CD4-positive, alpha-beta T cell (primary cell): ENCODE measurements at places on chromosomes 1 and 21. TPM values are rescaled to one million over a fixed set of nuclear protein-coding genes. Genes with fewer than 3 reads are reported as not detected.

DNA sequence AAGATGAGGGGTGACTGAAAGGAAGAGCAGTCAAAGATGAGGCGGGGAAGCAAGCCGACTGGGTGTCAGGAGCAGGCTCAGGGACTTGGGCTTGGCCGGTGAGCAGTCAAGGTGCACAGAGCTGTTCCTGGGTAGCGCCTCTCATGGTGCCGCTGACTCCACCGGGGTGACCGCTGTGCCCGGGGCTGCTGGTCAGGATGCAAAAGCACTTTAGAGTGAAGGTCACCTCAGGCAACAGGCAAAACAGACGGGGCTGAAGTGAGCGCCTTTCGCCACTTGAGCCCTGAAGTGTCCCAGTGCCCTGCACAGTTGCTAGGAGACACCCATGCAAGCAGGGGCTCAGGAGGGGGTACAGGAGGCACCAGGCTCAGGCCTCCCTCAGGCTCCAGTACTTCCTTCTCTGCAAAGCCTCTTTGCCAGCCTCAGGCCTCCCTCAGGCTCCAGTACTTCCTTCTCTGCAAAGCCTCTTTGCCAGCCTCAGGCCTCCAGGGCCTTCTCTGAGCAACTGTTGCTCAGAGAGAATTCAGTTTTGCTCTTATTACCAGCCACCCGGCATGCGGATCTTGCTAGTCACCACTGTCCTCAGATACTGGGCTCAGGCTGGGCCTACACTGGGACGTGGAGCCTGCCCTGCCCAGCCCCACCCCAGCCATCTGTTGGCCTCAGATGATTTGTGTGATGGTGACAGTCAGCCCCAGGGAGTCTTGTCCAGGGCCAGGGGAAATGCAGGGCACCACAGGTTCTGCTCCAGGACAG, 99.7 kb upstream of the IRF2BP2 start:
- DNase-seq = no peak

DNA sequence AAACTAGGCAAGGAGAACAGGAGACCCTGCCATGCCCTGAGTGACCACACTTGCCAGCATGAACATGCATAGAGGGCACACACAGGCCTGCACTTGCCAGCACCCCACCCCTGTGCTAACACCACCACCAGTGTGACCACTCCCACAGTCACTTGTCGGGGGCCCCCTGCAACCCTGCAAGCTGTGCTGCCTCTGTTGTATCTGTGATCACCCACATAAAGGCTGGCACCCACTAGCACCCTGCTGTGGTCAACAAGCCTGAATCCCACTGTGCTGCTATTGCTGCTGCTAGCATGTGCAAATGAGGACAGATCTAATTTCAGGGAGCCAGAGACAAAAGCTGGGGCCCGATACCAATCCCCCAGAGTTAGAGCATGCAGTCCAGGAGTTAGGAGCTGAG, 217.7 kb downstream of the GIPC2 start:
- no peak for DNase-seq

DNA sequence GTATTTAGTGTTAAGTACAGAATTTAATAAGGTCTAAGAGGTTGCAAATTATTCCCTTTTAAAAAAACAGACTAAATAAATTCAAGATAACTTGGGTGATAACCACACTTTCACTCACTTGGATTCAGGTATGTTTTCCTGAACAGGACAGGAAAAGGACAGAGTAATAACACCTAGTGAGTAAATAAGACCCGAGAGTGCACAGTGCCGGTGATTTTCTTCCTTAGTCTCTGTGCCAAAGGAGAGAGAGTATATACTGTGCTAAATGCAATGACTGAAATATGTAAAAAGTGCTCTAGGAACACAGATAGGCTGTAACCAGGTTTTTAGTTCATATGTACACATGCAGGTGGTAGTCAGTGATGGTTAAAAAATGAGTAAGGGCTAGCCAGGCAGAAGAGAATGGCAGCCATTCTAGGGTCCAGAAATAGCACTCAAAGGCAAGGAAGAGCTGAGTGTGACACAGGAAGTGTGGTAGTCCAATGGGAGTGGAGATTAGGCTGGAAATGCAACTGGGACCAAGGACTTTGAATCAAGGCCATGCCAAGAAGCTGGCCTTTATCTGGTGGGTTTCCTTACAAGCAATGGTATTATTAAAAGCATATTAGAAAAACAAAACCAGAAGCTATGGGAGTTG, 58.1 kb downstream of the NRIP1 start:
- DNase-seq = no peak

RIMKLA gene
- not detected for total RNA-seq

GRCh38 chr1:175154629-175155472, 37.7 kb downstream of the KIAA0040 start:
- DNase-seq = peak; percentile 74

DNA sequence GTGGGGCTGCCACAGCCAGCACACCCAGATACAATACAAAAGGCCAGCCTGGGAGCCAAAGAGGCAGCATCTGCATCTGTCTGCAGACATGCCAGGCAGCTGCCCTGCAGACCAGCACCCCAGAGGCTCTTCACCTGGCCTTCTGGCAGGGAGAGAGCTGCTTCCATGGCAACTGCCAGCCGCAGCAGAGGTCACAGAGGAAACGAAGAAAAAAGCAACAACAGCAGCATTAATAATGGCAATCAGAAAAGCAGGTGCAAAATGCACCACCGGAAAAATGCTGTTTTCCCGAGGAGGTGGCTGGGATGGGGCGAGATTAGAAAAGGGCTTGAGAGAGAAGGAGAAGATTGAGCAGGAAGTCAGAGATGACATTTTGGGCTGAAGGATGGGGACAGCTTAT, 309.5 kb downstream of the PCP4 start:
- DNase-seq = no peak

TNFRSF4 gene
- 28.6 TPM for total RNA-seq

- DNase-seq = no peak
These were observed 3.9 kb downstream of the CD1B start for GRCh38 chr1:158327481-158327880.

GRCh38 chr1:57162607-57163261, 196.9 kb upstream of the C8B start:
- DNase-seq = no peak

DNA sequence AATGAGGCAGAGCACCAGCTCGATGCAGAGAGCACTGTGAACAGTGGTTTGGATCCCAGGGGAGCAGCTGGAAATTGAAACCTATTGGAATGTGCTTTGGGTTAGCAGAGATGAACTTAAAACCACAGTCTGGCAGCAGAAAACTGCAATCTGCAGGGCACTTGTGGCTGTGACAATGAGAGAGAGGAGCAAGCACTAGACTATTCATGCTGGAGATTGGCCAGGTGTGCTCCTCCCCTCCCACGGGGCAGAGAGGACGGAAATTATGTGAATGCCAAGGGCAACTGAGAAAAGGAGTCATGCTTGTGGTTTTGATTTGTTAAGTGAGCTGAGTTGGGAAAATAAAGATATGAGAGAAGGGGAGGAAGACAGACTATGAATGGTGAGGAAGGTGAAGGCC, 38.1 kb downstream of the HSD3B2 start:
- DNase-seq = no peak

ROR1 gene
- not detected for total RNA-seq

GRCh38 chr1:13616234-13616633, 32.6 kb downstream of the PDPN start:
- no peak for DNase-seq

- DNase-seq = peak; percentile 63
These were observed 1.2 kb downstream of the TUT4 start for GRCh38 chr1:52551507-52552235.

- DNase-seq = no peak
These were observed 57.1 kb downstream of the DDAH1 start for GRCh38 chr1:85407746-85408377.

ATG4C gene
- 4.2 TPM for total RNA-seq

DNA sequence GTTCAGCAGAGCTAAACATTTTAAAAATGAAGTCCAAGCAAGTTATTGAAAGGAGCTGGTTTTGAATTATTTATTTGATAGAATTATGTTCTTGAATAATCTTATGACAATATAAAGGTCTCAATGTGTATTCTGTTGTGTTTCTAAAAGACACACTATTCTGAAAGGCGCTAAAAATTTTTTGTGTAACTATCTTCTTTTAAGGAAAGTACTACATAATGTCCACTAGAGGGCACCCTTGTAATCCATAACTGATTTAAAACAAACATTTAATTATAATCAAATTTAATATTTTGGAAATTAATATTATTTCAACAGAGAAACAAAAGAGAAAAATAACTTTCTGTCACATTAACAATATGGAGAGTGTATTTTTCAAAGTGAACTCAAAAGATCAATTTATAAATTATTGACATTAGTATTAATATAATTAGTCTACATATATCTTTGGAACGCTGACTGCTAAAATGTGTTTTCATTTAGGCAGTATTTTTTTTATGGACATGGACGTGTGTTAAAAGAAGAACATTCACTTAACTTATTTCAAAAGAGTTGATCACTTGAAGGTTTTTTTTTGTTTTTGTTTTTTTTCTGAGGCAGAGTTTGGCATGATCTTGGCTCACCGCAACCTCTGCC, 248.4 kb downstream of the DENND1B start:
- peak; percentile 52 for DNase-seq

- DNase-seq = no peak
These were observed 7.8 kb downstream of the ETV3L start for GRCh38 chr1:157091668-157092273.

ALPL gene
- total RNA-seq = not detected

GRCh38 chr1:62977366-62977765, 193.4 kb downstream of the ATG4C start:
- no peak for DNase-seq

DNA sequence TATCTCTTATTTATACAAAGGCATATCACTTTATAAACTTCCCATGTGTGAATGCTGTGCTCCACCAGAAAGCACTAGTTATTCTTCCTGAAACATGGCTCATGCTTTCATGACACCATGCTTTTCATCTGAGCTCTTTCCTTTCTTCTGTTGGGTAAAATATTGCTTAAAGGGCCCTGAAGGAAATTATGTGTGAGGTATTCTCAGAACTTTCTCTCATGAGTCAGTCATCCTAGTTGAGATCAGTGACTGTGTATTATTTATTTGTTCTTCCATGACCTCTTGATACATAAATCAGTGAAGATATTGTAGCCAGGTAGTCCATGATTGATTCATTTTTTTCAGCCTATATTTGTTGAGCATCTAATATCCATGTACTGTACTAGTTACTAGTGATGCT, 54.8 kb downstream of the CYP2J2 start:
- DNase-seq = no peak

DNA sequence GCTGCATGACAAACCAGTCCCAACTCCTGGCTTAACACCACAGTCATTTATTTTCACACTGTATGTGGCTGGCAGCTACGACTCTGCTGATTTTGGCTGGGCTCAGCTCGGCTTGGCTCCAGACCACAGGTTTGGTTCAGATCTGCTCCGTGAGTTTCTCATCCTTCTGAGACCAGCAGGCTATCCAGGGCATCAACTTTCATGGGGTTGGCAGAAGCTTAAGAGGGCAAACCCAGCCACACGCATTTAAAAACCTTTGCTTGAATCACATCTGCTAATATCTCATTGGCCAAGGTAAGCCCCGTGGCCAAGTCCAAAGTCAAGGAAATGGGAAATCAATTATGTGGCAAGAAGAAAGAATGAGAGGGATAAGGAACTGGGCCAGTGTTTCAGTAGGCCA, 574.2 kb downstream of the MATN1 start:
- DNase-seq = no peak

GRCh38 chr1:162892906-162893611, 32.1 kb upstream of the CCDC190 start:
- DNase-seq = no peak

DNA sequence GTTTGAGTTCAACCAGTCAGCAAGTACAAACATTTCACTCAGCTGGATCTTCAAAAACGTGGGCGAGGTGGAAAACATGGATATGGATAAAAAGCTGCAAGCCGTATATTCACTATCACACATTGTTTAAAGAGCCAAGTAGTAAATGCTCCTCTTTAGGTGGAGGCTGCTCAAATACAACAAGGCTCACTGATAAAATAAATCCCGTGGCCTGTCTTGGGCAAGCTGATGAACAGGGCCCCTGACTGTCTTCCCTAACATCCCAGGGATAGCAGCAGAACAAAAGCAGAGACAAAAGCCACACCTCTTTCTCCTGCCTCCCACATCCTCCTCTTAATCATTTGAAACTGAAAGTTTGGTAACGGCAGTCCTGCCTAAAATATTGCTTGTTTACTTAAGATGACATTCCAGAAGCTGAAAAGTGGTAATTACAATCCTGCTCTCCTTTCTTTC, 357.7 kb downstream of the TTLL7 start:
- no peak for DNase-seq

ACAP3 gene
- total RNA-seq = 45.3 TPM

DNA sequence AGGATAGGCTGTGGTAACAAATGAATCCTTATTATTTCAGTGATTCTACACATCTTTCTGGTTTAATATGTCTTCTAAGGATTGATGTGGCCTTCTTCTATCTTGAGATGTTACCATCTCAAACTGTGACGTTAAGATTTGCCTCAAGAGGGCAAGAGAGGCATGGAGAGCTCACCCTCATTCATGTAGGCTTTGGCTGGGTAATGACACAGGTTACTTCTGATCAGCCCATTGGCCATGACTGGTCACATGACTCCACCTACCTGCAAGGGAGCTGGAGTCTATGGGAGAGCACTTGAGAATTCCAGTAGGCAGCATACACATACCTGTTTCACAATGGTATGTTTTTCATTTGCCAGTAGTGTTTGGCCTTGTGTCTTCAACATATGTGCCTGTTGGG, 30.0 kb downstream of the CACHD1 start:
- no peak for DNase-seq

ST6GALNAC5 gene
- total RNA-seq = not detected

- DNase-seq = no peak
These were observed 17.8 kb downstream of the CAPZB start for GRCh38 chr1:19467199-19468187.

WNT2B gene
- total RNA-seq = 0.67 TPM

DNA sequence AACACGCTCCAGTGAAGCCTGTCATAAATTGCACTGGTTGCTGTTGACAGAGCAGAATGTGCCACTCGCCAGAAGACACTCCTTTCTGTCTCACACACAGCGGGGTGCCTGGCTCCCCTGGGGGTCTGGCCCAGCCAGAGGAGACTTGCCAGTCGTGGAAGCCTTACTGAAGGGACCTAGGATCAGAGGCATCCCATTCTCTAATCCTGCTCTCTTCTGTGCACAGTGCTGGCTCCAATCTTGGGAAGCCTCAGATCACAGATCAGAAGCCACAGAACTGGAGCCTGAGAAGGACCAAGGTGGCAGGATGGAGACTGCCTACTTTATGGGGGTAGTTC, 1.4 kb downstream of the SLC9A1 start:
- DNase-seq = no peak

GRCh38 chr1:215458104-215458503, 109.0 kb upstream of the KCTD3 start:
- no peak for DNase-seq

DNA sequence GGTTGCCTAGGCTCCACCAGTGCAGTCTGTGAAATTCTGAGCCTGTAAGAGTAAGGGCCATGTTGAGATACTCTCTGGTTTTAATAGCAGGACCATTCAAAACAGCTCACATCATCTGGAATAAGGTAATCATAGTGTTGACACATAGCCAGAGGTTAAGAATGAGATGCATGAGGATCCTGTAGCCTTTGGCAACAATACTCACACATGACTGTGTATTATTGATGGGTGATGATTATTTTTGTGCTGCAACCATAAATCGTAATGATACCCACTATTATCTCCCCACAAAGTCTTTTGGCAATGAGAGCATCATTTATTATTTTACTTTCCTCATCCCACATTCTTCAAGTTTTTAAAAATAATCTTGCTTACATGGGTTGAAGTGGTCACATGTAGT, 35.5 kb downstream of the KCNK2 start:
- DNase-seq = no peak

KLHDC8A gene
- not detected for total RNA-seq
